ENCODE measurements at places on chromosomes 4 and X.

GRCh38 chr4:93029769-93030168 lies 726.0 kb downstream of the GRID2 start:
- no peak for DNase-seq

DNA sequence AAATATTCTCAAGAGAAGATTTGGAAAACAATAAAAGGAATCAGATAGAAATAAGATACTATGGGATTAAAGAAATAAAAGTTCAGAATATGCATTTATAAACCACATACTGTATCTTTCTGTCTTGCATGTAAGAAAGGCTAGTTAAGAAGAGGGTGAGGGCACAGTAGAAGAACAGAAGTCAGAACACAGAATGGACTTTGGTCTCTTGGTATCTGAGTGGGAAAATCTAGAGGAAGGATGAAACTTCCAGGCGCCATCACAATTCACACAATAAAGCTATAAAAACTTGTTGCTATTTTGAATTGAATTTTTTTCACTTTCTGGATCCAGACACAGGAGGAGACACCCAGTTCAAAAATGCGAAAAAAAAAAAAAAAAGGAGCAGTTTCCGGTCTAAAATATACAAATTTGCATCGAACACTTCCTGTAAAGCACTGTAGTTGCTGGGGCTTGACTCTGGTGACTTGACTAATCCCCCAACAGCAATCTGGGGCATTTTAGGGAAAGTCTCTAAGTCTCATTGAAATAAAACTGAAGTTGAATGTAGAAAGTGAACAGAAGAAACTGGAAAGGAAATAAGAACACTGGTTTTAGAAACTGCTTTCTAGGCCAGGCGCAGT lies 8.1 kb upstream of the NAAA start:
- DNase-seq, result no peak

DNA sequence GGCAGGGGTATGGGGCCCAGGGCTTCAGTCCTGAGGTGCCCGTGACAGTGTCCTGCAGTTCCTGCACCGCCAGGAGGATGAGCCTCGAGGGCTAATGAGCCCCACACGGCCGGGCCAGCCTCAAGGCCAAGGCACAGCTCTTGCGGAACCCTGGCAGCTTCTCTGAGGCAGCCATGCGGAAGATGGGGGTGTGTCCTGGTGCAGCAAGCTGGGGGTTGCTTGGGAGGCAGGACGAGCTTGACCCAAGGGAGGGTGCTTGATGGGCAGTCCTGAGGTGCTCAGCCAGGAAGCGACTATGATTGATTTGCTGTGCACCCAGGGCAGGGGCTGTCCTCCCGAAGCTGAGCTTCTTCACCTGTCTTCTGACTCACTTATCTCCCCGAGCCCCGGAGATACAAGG lies 9.1 kb upstream of the FGFR3 start:
- DNase-seq, result no peak

DNA sequence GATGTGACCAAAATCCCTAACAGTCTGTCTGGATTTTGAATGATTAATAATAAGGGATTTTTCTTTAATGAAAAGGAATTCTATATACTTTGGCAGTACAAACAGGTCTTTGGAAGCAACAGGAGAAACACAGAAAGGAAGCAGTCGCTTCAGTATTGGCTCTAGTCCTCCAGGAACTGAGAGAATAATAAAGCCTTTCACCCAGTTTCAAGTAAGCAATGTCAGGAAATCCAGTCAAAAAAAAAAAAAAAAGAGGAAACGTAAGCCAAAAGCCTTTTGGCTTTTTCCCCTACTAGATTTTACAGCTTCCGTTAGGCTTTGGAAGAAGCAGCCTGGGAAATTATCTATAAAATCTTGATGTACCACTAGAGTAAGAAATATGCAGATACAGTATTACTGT lies 61.7 kb upstream of the HDAC8 start:
- DNase-seq, result no peak

DNA sequence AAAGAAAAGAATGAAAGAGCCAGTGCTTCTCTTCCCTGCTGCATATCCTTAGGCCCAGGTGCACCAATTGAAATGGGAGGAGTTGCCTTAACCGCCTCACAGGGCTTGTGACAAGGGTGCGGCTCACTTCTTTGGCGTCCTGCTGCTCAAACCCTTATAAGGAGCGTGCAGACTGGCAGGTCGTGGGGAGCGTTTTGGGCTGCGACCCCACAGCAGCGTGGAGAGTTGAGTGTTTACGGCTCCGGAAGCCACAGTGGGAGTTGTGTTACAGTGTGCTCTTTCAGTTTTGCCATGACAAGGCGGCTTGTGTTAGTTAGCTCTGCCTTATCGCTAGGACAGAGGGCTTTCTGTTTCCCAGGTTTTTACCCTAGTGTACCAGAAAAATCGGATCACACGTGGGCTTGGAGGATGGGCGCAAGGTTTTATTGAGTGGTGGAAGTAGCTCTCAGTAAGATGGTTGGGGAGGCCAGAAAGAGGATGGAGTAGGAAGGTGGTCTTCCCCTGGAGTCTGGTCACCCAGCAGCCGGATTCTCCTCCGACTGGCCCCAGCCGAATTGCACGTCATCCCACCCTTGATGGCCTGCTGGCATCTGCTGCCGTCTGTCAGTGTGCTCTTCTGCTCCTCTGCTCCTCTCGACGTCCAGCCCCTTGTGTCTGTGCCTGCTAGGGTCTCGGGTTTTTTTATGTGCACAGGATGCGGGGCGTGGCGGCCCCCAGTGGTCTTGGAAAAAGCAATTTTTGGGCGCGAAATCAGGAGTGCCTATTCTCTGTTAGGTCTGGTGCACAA lies 718.9 kb downstream of the ARAP2 start:
- DNase-seq, result no peak

- no peak for DNase-seq
Measured at GRCh38 chrX:6384921-6385320, 150.0 kb downstream of the VCX3A start.

- no peak for DNase-seq
Measured at GRCh38 chr4:24705016-24705753, 90.2 kb upstream of the SOD3 start.

DNA sequence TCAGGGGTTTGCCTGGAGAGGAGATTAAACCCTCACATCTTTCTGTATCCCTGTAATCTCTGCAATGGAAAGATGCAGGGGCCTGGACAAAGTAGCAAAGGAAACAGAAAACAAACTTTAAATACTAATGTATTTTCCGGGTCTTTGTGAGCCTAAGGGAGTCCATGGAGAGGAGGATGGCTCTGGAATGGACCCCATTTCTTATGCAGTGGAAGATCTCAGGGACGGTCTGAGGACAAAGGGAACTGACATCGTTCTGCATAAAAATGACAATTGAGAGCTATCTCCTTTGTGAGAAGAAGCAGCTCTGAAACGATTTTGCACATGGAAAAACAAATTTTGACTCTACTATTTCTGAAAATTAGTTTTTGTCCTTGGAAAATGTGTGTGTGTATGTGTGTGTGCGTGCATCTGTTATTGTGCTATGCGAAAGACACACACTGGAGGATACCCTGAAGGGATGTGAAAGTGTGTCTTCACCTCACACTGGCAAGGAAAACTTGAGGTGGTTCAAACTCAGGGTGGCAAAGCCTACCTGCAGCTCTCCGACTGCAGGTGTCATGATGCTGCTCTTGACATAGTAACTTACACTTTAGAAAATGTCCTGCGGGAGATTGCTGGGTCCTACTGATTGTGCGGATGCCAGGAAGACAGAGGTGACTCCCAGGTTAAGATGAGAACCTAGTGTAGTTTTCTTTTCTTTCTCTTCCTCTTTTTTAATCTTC lies 126.4 kb upstream of the JADE1 start:
- DNase-seq, result no peak

GRCh38 chrX:65608026-65608425 lies 59.4 kb upstream of the MSN start:
- no peak for DNase-seq

DNA sequence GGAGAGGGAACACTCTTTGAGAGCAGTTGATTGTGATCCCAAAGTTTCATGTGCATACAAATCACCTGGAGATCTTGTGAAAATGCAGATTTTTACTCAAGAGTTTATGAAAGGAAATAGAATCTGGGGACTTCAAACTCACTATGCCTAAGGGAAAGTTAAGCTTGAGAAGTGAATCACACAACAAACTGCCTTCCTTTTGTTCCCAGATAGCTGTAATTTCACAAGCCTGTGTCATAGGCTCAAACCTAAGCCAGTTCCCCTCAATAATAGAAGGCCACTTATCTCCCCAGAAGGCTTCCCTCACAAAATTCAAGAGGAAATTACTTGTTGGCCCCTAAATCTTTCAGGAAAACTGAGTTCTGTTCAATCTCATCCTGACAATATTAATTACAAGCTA lies 132.8 kb upstream of the MAGEB16 start:
- DNase-seq, result no peak

GRCh38 chrX:3697220-3697684 lies 16.2 kb downstream of the PRKX start:
- DNase-seq, result no peak

- DNase-seq, result no peak
Measured at GRCh38 chrX:70553516-70553915, 108.9 kb downstream of the DLG3 start.

GRCh38 chrX:16240231-16240905 lies 73.1 kb downstream of the MAGEB17 start:
- no peak for DNase-seq

DNA sequence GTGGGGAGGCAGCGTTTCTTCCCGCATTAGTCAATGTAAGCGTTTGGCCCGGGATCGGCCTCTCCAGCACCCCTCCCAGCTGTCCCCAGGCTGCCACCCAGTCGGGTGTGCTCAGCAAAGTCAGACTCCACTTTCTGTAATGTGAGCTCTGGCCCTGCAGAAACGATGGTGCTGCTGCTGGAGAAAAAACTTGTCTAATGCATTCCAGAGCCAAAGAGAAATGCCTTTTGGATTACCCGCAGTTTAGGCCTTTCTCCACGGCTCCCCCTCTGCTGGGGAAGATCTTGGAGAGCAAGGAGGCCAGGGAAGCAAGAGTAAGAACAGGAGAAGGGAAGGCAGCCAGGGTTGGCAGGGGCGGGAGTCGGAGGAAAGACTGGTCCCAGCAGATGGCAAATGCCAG lies 55.2 kb downstream of the ELF4 start:
- no peak for DNase-seq

- DNase-seq, result no peak
Measured at GRCh38 chr4:7872264-7872771, 67.3 kb downstream of the AFAP1 start.

GRCh38 chr4:167452922-167453430 lies 218.7 kb upstream of the SPOCK3 start:
- DNase-seq, result no peak

GRCh38 chr4:20176881-20177280 lies 74.8 kb upstream of the SLIT2 start:
- no peak for DNase-seq

GRCh38 chr4:48913346-48913745 lies 6.8 kb upstream of the OCIAD2 start:
- no peak for DNase-seq

GRCh38 chrX:397575-397974 lies 10.9 kb upstream of the PPP2R3B start:
- no peak for DNase-seq

DNA sequence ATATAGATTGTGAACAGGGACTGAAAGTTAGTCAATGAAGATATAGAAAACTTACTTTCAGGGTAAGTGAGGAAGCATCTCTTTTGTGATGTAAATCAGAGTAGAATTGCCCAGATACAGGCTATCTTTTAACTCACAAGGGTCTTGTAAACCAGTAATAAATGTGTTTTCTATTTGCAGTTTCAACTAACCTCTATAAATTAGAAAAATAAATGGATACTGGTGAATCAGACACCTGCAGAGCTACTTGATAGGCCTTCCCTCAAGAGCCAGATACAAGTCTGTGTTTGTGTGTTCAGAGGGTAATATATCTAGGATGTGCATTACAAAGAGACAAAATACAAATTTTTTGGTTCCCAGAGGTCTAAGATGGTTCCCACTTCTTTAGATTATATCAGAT lies 82.9 kb downstream of the DCLK2 start:
- no peak for DNase-seq

DNA sequence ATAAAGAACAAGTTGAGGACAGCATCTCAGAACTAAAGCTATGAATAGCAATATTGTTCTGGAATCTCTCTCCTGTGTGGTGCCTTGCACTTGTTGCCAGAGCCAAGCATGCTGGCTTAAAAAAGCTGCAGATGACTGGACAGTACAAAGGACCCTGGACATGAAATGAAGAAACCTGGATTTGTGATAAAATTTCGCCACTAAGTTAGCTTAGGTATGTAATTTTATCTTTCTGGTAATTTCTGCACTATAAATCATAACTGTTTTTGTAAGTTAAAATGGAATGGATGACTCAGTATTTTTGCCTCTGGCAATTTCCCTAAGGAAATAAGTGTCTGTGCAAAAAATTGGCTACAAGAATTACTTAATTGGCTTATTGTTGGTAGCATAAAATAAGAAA lies 317.2 kb downstream of the CAMK2D start:
- DNase-seq, result no peak

- DNase-seq, result no peak
Measured at GRCh38 chr4:14257903-14258302, 630.4 kb upstream of the BOD1L1 start.

Measured in T-helper 17 cell (primary cell).